Activated gamma-delta T cell (primary cell): ENCODE measurements at places on chromosomes 2 and 18.

GRCh38 chr2:128590309-128591021 lies 271.8 kb upstream of the HS6ST1 start:
- DNase-seq = no peak

GRCh38 chr2:237350597-237350996 lies 63.4 kb downstream of the COL6A3 start:
- DNase-seq = no peak

- no peak for DNase-seq
These were observed 101.1 kb upstream of the SLC39A10 start for GRCh38 chr2:195555971-195556370.

GRCh38 chr2:26585966-26586365 lies 55.2 kb downstream of the CIB4 start:
- DNase-seq = no peak

- DNase-seq = no peak
These were observed 68.1 kb upstream of the FZD7 start for GRCh38 chr2:201965550-201965949.

- DNase-seq = no peak
These were observed 112.7 kb upstream of the SERPINE2 start for GRCh38 chr2:224151680-224152310.

DNA sequence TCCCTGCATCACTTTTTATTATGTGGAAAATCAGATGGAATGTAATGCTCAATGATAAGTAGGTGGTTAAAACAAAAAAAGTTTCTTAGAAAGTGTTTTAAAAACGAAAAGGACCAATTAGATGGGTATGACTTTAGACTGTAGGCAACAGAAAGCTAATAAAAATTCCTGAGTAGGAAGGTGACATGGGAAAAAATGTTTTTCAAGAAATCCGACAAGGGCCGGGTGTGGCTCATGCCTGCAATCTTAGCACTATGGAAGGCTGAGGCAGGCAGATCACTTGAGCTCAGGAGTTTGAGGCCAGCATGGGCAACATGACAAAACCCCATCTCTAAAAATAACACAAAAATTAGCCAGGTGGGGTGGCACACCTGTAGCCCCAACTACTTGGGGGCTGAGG lies 126.1 kb downstream of the THADA start:
- DNase-seq = no peak

- no peak for DNase-seq
These were observed 19.0 kb downstream of the SLC9A4 start for GRCh38 chr2:102492006-102492405.

GRCh38 chr2:197445746-197446145 lies 7.6 kb upstream of the COQ10B start:
- no peak for DNase-seq

DNA sequence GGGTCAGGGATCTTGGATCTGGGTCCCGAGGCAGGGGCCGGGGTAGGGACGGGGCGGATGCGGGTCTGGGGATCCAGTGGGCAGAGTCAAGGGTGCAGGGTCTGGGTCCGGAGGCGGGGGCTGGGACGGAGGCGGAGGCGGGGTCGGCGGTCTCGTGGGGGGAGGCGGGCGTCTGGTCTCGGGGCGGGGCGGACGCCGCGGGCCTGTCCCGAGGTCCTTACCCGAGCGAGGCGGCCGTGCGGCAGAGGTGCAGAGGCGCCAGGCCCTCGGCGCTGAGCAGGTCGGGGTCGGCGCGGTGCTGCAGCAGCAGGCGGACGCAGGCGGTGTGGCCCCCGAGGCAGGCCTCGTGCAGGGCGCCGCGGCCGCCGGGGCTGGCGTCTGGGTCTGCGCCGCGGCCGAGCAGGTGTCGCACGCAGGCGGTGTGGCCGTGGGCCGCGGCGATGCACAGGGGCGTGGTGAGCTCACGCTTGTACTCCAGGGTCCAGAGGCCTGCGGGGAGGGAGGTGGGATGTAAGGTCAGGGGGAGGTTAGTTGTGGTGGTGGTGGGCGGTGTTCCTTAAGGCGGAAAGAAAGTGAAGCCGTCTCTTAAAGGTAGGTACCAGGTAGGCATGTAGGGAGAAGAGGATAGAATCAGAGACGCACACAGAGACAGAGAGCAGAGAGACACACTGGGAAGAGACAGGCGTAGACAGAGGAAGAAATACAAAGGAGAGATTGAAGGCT lies 26.6 kb downstream of the ASB18 start:
- no peak for DNase-seq

DNA sequence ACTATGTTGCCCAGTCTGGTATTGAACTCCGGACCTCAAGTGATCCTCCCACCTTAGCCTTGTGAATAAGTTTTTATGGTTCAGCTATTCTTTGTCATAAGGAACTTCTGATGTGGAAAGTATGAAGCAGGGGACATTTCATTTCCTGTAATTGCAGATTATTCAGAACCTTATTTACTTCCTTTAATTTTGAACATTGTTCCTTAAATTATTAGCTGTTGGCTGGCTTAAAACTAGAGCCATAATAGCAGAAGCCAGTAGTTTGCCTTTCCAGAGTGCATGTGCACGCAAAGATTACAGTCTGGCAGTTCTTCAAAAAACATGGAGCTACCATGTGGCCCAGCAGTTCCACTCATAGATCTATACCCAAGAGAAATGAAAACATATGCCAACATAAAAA lies 53.1 kb downstream of the PMS1 start:
- DNase-seq = no peak

- no peak for DNase-seq
These were observed 10.7 kb downstream of the USP34 start for GRCh38 chr2:61460163-61460562.

DNA sequence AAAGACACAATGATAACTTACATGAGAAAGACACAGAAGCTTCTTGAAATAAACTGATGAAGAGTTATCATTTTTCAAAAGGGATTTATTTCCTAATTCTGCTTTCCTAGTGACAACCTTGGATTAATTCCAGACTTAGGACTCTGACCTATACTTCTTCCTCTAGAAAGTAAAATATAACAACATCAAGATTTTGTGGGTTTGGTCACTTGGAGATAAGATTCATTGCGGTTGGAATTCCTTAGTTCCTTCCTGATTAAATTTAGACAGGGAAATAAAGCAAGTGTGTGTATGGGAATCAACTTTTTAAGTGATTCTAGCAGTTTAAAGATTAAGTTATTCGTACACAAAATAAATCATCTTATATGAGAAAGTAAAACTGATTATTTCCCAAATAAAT lies 208.4 kb upstream of the CCDC150 start:
- no peak for DNase-seq

GRCh38 chr18:49172246-49172645 lies 221.5 kb upstream of the SMAD7 start:
- no peak for DNase-seq

GRCh38 chr2:223854741-223855140 lies 17.4 kb upstream of the AP1S3 start:
- DNase-seq = no peak

DNA sequence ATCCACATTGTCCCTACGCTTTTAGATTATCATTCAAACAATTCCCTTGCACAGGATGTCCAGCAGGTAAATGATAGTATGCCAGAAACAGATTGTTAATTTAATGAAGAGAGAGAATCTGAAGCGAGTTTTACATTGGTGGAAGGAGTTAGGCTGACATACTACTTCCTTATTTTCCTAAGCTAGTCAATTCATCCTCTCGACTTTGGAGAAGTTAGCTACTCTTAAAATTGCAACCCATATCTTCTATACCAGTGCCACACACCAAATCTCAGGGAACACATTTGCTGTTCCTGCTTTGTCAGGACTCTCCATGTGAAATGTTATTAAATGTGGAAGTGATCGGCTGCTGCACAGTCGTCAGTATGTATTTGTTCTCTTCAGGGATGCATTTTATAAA lies 249.2 kb downstream of the NAPG start:
- no peak for DNase-seq

GRCh38 chr18:22108674-22109073 lies 60.7 kb upstream of the GATA6 start:
- DNase-seq = no peak

DNA sequence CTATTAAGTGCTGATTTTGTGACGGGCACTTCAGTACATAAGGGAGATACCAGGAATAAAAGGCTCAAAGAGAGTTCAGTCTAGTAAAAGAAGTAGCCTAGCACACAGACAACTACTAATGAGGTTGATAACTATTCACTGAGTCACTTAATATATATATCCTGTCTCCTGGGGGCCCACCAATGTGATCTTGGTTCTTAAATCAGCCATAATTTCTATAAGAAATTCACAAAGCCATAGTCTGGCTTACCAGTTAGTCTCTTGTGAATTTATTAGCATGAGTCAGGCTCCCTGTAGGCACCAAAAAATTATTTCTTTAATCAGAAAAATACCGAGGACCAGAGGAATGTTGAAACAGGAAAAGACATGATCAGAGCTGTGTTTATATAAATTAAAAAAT lies 10.4 kb downstream of the KCNE4 start:
- no peak for DNase-seq

GRCh38 chr2:68692511-68692910 lies 42.1 kb upstream of the ARHGAP25 start:
- no peak for DNase-seq

- no peak for DNase-seq
These were observed 6.9 kb downstream of the ATP6V1B1 start for GRCh38 chr2:70942396-70943204.

- no peak for DNase-seq
These were observed 45.5 kb downstream of the TMEM18 start for GRCh38 chr2:631741-632140.

GRCh38 chr18:74351354-74351753 lies 35.7 kb downstream of the C18orf63 start:
- no peak for DNase-seq

GRCh38 chr2:25740810-25741381 lies 67.5 kb upstream of the DTNB start:
- no peak for DNase-seq

DNA sequence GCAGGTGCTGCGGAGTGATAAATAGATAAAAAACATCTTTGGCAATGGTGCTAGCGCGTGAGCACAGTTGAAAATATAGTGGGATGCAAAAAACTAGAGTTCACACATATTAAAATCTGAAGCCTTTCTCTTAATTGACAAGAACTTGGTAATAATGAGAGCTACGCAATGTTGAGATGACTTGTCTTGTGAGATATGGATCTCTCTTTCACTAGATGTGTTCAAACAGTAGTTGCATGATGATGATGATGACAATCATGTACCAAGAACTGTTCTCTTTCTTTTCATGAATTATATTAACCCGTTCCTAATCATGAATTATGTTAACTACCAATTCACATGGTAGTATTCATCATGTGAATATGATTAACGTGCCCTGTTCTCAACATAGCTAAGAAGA lies 81.1 kb downstream of the DYNAP start:
- no peak for DNase-seq

- no peak for DNase-seq
These were observed 105.8 kb upstream of the MCFD2 start for GRCh38 chr2:47021301-47022009.

- DNase-seq = no peak
These were observed 185.8 kb downstream of the NDUFA10 start for GRCh38 chr2:239839306-239839705.

GRCh38 chr2:68431316-68431972 lies 35.6 kb downstream of the FBXO48 start:
- no peak for DNase-seq

GRCh38 chr2:145379934-145380333 lies 860.0 kb upstream of the ZEB2 start:
- no peak for DNase-seq

DNA sequence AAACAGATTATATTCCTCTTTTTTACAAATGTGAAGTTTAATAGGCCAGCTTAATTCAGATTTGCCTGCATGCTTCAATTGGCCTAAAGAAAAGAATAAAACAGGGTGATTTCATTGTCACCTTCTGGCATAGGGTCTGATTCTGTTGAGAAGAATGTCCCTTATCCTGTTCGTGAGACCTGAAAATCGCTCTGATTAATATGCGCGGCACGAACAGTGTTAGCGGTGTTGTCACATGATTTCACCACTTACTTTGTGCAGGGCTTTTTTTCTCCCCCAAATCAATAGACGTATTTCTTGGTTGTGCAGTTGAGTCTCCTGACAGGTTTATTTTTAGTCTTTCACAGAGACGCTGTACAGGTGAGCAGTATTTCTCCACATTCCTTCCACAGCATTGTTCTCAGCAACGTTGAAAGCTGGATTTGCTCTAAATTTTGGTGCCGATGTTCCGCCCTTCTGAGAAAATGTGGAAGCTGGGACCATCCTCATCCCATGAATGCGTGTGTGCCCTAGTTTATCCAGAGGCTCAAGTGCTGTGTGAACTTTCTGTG lies 81.9 kb downstream of the ITGB1BP1 start:
- DNase-seq = no peak

DNA sequence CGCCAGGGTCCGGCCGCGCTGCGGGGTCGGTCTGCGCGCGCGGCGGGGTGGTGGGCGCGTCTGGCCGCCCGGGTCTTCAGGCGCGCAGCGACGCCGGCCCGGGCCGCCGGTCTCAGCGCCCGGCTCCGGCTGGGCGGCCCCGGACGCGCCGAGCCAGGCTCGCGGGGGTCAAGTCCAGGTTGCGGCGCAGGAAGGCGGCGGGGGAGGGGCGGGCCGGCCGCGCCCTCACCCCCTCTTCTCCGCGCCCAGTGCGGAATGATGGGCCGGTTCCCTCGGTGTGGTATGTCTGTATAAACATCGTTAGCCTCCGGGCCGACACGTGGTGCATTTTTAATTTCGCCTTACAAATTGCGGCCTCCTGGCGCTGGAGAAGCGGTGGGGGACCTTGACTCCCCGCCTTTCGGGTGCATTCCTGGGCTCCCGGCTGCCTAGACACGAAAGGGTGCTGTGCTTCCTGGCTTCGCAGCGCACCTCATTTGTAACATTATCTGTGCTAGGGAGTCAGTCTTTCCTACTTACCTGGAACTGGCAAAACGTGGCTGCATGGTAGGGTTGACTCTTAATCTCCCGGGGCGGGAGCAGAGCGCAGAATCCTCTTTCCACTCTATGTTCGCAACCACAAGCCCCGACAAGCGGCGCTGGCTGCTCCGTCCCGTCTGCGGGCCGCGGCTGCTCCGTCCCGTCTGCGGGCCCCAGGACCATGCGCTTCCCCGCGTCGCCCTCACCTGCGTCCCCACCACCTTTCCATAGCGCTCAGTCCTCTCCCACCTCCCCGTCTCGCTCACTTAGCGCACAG lies 69.0 kb downstream of the CTAGE1 start:
- DNase-seq = peak; percentile 9

GRCh38 chr2:11186145-11186544 lies 30.9 kb downstream of the SLC66A3 start:
- DNase-seq = no peak

DNA sequence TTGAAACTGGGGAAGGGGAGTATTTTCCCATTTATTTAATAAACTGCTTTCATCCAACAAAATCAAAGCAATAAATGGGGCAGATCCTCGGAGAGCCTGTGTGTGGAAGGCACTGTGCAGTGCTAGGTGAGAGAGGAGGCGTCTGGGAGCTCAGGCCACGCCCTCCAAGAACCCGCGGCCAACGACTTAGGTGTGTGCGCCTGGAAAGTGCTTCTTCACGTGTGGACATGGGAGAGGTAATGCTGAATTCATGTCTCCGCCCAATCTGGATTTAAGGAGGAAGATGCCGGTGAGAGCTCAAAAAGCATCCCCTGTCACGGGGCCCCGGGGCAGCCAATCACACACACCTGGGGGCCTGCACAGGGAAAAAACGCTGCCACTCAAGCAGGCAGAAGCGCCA lies 77.4 kb downstream of the HDAC4 start:
- no peak for DNase-seq

GRCh38 chr2:20067992-20068584 lies 16.7 kb upstream of the LAPTM4A start:
- DNase-seq = no peak
